Stimulated activated CD8-positive, alpha-beta memory T cell treated with anti-CD3 and anti-CD28 coated beads, Interleukin-4, amount 100 ng/mL, for 1 hour (primary cell): ENCODE measurements at places on chromosomes 12 and 14.

- no peak for DNase-seq
Measured at GRCh38 chr14:91754185-91754584, 22.3 kb upstream of the CATSPERB start.

GRCh38 chr12:106149096-106149784 is 10.5 kb upstream of the NUAK1 start:
- DNase-seq, result no peak

DNA sequence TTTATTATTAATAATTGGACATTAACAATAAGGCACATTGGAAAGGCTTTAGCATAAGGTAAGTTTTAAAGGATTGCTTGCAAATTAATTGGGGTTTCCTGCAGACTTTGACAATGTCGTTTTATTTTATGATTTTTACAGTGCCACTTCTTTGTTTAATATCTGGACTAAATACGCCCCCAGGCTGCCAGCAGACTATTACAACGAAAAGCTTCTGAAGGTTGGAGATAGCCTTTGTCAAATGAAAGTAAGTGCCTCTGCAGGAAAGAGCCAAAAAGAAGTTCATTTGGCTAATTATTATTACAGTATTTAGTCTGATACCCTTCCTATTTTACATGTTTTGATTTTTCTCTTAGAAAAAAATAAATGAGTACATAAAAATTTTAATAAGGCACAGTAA is 11.3 kb downstream of the CFAP54 start:
- no peak for DNase-seq

GRCh38 chr14:43858981-43859380 is 648.1 kb downstream of the FSCB start:
- DNase-seq, result no peak

DNA sequence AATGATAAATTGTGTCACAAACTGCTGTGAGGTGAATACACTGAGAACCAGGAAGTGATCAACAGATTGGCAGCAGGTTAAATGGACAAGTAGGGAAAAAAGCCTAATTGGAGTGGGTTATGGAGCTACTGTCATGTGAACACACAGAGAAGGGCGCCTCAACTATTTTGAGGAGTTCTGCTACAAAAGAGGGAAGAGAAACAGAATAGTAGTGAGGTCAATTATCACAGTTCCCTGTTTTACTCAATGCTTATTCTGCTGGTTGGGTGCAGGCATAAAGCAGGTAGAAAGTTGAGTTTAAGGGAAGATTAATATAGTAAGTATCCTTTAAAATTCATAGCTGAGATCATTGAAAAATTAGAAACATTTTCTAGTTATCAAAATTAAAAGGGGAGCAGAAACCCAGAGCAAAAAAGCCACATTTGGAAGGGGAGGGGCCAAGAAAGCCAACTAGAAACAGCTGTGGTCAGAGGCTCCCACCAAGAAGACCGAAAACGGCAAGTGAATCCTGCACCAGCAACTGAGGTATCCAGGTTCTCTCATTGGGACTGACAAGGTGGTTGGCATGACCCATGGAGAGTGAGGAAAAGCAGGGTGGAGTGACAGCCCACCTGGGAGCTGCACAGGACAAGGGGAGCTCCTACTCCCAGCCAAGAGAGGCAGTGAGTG is 105.7 kb downstream of the ZC3H14 start:
- no peak for DNase-seq

- no peak for DNase-seq
Measured at GRCh38 chr12:69555461-69555860, 29.8 kb upstream of the CCT2 start.
